ENCODE measurements at places on chromosomes 4 and X. TPM values are rescaled to one million over a fixed set of nuclear protein-coding genes. Genes with fewer than 3 reads are reported as not detected.

- DNase-seq, result no peak
Observed at GRCh38 chrX:64191281-64192010, 14.1 kb downstream of the AMER1 start.

DNA sequence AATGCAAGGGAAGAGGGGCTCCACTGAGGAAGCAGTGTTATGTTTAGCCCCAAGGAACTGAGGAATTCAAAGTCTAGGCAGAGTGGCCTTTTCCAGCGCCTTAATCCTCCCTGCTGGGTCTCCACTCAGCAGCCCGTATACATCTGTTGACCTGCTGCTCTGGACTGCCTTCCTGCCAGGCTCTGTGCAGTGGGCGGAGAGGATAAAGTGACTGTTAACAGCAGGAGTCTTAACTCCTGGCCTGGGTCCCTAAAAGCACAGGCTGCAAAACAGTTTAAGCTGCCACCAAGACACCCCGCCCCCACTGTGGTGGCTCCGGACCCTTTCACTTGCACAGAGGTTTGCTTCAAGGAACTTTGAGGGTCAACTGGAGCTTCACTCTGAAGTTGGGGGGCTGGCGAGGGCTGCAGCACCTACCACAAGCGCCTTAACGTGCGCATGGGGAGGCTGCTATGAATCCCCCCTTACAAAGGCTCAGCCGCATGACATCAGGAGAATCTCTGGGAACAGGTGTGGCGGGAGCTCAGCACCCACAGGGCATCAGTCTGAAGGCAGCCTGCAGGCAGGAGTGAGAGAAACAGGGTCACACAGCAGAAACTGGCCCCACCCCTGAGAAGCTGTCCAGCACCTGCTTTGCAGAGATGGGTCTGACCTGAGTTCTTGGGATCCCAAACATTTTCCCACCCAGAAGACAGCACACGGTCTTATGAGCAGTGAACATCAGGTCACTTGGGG, 358.2 kb upstream of the GATB start:
- DNase-seq, result no peak

DNA sequence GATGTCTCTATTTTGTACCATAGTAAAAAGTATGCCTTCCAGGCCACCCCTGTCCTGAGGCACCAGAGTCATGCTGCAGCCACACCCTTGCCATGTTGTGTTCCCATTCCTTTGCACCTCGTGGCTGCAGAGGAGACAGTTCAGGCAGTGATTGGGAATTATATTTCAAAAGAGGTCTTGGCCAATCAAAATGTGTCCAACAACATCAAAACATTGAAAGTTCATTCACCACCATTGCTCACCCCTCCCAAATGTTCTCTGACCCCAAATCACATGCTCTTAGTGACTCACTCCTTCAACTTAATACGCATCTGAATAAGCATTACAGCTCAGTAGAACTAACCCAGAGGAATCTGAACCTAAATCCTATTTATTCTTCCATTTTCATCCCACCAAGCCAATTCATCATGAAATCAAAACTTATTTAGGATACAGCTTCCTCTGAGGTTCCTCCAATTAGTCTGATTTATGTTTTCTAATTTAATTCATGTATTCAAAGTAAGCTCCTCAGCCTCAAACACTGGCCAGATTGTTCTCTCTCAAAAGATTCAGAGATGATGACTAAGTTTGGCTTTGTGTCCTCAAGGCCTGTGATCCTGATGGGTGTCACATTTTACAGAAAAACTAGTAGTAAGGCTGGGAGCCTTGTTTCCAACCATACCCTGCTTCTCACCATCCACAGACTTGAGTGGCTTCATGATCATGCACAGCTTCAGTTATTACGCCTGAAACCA, 323.2 kb upstream of the INTU start:
- no peak for DNase-seq

DNA sequence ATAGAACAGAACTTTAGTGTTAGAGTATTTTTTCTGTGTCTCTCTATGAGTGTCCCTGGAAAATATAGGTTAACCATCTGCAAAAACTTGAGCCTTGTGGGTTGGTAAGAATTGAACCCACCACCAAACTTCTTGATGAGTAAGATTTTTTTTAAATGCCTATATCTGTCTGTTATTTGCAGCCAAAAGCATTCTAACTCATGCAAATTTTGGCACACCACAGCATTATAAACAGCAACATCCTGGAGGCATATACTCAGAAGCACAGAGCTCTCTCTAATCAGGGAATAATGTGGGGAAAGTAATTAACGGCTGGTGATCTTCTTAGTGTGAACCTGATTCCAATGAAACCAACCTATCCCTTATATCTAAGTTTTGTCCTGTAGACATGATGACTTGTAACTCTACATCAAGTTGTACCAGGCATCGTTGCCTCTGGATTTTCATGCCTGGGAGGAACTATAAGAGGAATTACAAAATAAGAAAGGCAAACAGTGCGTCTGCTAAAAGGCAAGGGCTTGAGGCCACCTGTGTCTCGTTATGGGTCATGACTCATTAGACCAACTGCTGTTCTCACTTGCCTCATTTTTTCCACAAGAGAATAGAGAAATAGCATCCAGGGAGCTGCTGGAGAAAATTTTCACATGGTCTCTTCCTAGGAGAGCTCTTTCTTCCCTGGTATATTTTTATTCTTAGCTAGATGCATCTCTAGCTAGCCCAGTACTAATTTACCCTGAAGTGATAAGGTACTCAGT, 202.4 kb downstream of the CHIC2 start:
- no peak for DNase-seq

The NPY1R gene
- total RNA-seq, result 0.13 TPM

The TNMD gene
- total RNA-seq, result not detected

The NDST3 gene
- total RNA-seq, result not detected

All from K562 (cell line).